ENCODE measurements at places on chromosomes 2 and 18.

GRCh38 chr2:135318808-135319207, 212.2 kb downstream of the ZRANB3 start:
- DNase-seq: no peak

- no peak for DNase-seq
Measured at GRCh38 chr2:156399224-156399949, 36.8 kb upstream of the GPD2 start.

GRCh38 chr2:42071791-42072190, 24.0 kb downstream of the PKDCC start:
- no peak for DNase-seq

- DNase-seq: no peak
Measured at GRCh38 chr2:132503701-132504100, 87.1 kb downstream of the GPR39 start.

- DNase-seq: no peak
Measured at GRCh38 chr2:56715683-56716082, 531.9 kb downstream of the CCDC85A start.

GRCh38 chr2:161983331-161983651, 90.7 kb downstream of the DPP4 start:
- no peak for DNase-seq

- DNase-seq: no peak
Measured at GRCh38 chr2:106105151-106105922, 88.8 kb downstream of the UXS1 start.

Measured in GM13976 (cell line).